Fibroblast of the aortic adventitia (primary cell): ENCODE measurements at places on chromosomes 2 and 18.

DNA sequence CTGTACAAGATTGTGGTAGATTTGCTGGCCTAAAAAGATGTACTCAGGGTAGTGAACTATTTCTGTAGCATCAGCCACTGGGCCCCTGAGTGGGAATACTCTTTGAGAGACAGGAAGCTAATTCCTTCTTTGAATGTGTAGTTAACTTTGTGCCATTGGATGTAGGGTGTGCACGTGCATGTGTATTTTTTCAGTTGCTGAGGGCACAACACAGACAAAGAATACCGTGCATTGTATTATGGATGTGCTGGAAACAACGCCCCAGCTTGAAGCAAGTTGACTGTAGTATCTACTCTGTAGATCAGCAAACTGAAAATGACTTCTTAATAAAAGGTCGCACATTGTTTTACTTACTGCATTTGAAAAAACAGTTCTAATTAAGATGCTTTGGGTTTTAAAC is 14.1 kb downstream of the CRIM1 start:
- DNase-seq = no peak

DNA sequence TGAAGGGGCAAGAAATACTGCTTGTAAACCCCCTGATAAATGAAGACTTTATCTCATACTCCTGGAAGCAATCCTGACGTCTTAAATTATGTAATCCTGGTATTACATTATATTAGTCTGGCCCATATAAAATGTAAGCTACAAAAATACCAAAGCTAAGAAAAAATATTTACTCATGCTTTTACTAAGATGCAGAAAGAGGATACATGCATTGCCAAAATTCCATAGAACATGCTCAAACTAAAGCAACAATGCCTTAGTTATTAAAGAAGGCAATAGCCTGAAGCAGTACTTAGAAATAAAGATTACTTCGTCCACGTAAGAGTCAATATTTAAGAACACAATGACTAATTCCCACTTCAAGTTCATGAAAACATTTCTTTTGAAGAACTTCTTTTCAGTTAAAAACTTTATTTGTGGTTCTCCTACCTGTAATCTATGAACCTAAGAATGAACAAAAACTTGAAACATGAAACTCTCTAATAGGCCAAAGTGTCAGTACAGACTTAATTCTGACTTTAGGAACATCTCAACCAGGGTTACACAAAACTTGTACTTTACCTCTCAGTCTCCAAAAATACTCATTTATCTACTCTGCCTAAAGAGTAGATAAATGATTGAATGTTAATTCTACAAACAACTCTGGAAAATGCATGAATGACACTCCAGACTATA is 117.3 kb downstream of the THADA start:
- peak; percentile 57 for DNase-seq

GRCh38 chr2:236912326-236913120 is 173.2 kb upstream of the COPS8 start:
- DNase-seq = no peak

DNA sequence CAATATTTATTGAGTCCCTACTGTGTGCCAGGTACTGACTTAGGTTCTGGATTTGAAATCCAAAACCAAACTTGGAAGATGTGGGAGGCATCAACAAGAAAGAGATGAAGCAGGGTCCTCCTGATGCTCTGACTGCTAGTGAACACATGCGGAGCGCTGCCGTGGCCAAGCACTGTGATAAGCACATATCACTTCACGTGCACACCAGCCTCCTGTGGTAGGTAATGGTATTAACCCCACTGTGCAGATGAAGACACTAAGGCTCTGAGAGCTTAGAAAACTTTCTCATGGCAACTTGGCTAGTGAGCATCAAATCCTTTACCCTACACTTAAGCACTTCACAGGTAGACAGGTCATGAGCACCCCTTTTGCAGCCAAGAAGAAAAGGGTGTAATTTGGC is 216.1 kb downstream of the HAUS1 start:
- no peak for DNase-seq

- no peak for DNase-seq
Measured at GRCh38 chr2:118878531-118879149, 31.2 kb upstream of the EN1 start.

DNA sequence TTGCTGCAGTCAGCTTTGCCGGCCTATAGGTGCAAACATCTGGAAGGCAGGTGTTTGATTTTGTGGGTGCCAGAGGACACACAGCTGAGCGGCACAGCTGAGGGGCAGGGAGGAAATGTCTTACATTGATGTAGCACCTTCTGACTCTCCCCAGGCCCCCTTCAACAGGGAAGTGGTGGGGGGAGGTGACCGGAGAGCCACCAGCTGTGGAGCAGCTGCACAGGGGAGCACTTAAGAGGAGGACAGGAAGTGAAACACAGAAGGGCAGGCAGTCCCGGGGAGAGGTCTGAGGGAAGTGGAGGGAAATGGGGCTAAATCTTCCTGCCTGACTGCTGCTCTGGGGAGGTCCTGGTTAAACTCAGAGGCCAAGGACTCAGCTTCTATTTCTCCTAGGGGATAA is 409.1 kb downstream of the TNS1 start:
- DNase-seq = no peak

DNA sequence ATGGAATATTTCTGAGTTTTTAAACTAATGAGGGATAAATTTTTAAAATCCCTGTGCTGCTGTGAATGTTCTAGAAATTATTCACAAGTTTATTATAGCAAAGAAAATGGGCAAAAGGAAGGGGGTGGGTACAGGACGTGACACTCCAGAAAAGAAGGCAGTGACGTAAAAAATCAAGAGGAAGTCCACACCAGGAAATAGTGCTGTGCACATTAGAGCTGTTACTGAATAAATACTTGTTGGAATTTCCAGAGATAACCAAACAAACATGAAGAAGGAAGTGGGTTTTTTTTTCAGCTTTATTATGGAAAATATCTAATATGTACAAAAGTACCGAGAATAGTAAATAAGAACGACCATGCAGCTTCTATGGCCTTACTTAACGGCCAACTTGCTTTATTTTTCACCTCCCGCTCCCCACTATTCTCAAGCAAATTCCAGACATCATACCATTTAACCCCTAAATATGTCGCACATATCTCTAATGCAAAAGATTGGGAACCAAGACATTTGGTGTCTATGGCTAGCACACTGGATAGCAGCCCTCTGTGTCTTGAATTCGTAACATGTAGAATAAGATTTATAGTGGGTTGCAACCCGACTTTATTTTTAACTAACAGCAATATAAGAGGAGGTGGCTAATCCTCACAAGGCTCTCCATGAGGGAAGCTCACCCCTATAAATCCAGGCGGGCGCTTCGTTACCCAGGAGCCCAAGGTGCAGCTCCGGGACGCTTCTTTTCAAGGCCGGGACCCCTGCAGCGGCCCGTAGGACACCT is 580 bp upstream of the NDUFV2 start:
- DNase-seq = peak; percentile 75

DNA sequence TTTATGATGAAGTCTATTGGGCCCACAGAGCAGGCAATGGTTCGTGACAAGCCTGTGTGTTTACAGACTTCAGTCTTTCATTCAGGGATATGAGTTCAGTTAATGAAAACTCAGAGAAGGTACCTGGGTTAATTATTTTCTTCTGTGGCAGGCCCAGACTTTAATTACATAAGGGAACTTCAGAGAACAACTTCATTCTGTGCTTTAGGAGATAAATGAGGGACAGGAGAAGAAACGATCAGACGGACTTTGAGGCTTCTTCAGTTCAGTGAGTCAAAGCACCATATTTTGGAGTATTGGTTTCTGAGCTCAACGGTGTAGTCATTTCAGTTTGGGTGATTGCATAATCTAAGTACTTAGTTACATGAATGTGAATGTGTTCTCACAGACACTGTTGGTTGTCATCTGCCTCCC is 203.0 kb upstream of the KCNJ3 start:
- DNase-seq = no peak

GRCh38 chr2:136651456-136652010 is 113.8 kb upstream of the THSD7B start:
- no peak for DNase-seq

GRCh38 chr2:106142683-106143082 is 51.4 kb downstream of the UXS1 start:
- DNase-seq = no peak
